GM12878 (cell line): ENCODE measurements at places on chromosomes 7 and 10.

- no peak for DNase-seq
Observed at GRCh38 chr10:76651154-76651553, 986.5 kb downstream of the KCNMA1 start.

DNA sequence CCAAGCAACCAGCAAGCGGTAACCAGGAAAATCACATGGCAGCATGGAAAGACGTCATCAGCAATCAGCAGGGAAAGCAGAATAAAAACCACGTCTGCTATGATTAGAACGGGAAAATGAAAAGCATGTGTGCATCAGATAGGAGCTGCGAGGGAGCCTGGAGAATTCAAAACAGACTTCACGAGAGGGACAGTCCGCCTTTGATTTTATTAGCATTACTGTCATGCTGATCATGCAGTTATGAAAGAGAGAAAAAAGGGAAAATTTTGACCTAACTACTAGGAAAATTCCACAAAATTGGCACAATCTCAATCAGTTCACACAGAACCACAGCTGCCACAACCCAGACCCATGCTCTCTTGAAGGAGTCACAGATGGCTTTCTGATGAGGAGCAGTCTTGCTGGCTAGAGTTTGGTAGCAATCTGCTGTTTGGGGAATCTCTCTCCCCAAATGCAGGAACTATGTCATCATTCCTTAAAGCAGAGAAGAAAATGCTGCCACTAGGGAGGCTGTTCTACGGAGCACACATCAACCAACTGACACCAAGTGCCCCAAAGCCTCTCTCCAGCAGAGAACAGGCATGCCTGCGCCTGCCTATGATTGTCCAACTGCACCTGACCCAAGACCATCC is 295.9 kb downstream of the TNS3 start:
- no peak for DNase-seq

DNA sequence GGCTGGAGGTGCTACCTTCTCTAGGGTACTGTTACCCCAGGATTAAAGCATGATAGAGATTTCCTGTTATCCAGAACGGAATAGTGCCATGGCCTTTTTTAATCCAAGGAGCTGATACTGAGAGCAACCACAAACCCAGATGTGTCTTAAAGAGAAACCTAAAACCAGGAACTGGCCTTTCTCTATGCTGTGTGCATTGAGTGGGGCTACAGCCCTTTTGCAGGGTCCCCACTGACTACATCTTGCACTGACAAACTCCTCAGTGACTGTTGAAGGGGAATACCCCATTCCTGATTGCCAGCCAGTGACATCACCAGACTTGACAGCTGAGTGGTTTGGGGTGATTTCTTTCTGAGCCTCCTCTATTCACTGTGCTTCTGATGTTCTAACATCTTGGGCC is 81.9 kb upstream of the CAPZA2 start:
- DNase-seq = no peak

DNA sequence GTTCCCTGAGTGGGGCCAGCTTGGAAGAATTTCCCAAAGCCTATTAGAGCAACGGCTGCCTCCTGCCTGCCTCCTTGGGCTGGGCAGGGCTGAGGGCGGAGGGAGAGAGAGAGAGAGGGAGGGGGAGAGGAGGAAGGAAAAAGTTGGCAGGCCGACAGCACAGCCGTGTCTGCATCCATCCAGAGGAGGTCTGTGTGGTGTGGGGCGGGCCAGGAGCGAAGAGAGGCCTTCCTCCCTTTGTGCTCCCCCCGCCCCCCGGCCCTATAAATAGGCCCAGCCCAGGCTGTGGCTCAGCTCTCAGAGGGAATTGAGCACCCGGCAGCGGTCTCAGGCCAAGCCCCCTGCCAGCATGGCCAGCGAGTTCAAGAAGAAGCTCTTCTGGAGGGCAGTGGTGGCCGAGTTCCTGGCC is at the start of gene AQP1:
AQP1 (plus strand) TSS at position 293 of the 409 bp plus-strand sequence; CDS start at position 350, 57 bp downstream.
- DNase-seq = no peak

GRCh38 chr10:73997461-73997786 is 492 bp upstream of the VCL start:
- DNase-seq = no peak
